ENCODE measurements at places on chromosomes 12 and 14.

DNA sequence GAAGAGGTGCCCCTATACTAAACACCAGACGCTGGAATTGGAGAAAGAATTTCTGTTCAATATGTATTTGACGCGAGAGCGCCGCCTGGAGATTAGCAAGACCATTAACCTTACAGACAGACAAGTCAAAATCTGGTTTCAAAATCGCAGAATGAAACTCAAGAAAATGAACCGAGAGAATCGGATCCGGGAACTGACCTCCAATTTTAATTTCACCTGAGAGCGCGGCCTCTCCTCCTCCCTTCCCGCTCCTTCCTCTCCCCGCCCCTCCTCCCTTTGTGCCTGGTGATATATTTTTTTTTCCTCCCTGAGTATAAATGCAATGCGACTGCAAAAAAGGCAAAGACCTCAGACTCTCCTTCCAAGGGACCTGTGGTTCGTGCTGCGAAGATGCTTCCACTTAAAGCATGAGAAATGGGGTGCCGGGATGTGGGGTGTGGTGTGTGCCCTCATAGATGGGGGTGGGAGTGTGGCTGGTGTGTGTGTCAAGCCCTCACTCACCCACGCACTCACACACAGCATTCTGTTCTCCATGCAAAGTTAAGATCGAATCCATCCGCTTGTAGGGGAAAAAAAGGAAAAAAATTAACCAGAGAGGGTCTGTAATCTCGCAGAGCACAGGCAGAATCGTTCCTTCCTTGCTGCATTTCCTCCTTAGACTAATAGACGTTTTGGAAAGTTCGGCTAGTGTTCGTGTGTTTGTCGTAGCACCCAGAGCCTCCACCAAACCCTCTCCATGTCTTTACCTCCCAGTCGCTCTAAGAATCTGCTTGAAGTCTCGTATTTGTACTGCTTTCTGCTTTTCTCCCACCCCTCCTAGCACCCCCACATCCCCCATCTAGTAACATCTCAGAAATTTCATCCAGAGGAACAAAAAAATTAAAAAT is 4.5 kb downstream of the HOXC10 start:
- DNase-seq: no peak

DNA sequence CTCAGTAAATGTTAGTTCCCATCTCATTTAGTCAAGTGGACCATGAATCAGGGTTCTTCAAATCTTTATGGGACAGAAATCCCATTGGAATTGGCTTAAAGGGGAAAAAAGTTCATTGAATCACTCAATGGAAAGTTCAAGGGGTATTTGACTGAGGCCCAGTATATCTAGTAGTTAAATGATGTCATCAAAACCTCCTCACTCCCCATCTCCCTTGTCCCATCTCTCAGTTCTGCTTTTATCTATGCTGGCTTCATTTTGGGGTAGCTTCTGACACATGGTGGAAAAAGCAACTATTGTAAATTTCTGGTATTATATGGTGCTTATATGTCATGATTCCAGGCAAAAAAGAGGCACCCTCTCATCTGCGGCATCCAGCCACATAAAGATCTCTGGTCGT is 51.9 kb downstream of the DAAM1 start:
- DNase-seq: no peak

- no peak for DNase-seq
Measured at GRCh38 chr12:98146043-98146442, 369.3 kb upstream of the TMPO start.

DNA sequence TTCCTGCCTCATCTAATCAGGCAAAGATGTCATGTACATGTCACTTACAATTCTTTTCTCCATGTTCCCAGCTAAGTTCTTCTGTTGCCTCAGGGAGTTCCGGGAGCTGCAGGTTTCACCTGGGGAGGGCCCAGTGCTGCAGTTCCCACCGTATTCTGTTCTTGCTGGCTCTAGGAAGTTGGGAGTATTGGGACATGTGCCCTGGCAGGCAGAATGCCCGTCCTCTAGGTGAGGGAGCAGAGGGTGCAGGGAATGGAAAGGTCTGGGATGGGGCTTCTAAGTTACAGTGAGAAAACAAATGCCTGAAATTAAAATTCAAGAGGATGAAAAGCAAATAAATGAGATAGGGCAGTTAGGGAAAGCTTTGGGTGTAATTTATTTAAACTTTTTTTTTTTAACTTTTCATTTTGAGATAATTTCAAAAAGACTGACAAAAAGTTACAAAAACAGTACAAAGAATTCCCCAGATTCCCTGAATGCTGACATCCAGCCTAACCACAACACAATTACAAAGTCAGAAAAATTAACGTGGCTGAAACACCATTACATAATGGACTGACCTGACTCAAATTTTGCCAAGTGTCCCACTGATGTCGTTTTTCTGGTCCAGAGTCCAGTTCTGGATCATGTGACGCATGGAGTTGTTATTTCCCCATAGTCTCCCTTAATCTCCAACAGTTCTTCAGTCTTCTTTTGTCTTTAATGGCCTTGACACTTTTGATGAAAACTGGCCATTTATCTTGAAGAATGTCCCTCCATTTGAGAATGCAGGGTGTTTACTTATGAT is 187.2 kb upstream of the MYL2 start:
- no peak for DNase-seq

DNA sequence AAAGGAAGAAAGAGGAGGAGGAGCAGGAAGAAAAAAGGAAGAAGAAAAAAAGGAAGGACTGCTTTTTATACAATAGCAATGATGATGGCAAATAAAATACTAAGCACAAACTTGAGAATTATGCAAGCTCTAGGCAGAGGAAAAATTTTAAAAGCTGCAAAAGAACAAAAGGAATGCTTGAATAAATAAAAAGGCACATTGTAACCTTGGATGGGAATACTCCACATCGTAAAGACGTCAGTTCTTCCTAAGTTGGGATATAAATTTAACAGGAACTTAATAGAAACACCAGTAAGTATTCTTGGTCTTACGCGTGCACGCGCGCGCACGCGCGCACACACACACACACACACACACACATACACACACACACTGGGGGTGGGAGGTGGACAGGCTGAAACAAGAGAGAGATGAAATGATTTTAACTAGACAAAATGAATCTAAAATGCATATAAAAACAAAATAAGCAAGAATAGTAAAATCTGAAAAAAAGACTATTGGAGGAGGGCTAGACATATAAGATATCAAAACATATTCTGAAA is 43.0 kb downstream of the SERPINA3 start:
- DNase-seq: no peak

GRCh38 chr12:131867471-131867870 is 27.0 kb upstream of the ULK1 start:
- no peak for DNase-seq

DNA sequence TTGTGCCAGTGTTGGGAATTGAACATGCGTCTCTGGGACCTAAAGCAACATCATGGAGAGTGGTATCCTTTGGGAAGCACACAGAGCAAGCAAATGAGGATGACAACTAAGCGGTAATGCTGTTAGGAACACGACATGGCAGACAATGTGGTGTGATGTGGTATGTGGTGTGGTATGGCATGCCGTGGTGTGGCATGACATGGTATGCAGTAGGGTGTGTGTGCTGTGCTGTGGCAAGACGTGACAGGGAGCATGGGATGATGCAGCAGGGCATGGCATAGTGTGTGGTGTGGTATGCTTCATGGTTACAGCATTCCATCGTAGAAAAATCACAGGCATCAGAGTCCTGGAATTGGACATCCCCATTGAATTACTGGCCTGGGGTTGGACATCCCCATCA is 108.7 kb downstream of the RTN1 start:
- DNase-seq: no peak

DNA sequence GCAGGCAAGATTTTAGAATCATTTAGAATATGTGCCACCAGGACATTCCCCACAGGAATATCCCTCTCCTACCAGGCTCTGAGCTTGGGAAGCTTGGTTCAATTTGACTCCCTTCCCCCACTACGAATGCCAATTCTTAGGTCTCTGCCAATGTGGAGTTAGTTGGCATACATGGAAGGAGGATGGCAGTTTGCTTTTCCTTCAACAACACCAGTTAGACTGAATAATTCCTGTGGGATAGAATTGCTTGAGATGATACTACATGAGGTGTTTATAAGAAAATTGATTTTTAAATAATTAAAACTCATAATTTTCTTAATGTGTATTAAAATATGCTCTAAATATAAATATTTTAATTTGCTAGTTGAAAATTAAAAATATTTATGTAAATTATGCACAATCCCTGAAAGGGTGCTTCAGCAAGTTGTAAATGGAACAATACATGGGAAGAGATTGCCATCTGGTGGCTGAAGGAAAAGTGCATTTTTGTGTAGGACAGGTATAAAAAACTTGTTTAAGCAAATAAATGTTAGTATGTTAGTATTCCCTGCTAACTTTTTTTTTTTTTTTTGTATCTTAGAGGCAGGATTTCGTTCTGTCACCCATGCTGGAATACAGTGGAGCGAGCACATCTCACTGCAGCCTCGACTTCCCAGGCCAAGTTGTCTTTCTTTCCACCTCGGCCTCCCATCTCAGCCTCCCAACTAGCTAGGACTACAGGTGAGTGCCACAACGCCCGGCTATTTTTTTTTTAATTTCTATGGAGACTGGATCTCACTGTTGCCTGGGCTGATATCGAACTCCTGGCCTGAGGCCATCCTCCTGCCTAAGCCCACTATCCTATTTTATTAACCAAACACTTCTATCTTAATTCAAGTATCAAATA is 25.8 kb upstream of the STRAP start:
- peak; percentile 65 for DNase-seq

GRCh38 chr14:69325086-69325485 is 65.1 kb downstream of the GALNT16 start:
- DNase-seq: no peak

DNA sequence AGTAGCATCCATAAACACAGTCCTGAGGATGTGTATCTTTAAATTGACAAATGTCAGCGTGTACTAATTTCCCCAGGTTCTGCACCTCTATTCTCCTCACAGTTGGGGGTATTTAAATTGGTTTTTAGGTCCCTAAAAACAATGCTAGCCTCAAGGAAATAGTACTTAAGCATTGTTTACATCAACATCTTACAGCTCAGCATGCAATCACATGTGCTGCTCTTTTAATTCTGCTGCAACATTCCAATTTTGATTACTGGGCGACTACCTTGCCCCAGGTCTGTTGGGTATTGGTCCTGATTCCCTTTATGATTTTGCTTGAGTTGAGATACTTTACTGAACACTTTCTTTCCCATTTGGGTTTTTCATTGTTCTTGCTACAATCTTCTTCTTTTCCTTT is 616.6 kb downstream of the CCER1 start:
- DNase-seq: no peak

DNA sequence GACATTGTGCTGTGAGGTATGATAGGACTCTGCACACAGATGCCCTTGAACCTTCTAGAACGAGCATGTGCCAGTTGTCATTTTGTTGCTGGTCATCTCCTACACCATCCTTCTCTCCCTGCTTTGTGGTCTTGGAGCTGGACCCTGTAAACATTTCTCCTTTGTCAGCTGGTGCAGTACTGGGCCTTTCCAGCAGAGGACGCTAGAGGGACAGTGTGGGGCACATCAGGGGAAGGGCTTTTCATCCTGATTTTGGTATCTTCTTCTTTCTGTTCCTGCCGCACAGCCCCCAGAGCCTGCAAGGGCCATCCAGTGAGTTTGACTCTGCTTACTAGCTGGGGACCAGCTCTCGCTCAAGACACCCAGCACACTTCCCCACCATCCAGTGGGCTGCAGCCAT is 484.6 kb downstream of the AACS start:
- no peak for DNase-seq

DNA sequence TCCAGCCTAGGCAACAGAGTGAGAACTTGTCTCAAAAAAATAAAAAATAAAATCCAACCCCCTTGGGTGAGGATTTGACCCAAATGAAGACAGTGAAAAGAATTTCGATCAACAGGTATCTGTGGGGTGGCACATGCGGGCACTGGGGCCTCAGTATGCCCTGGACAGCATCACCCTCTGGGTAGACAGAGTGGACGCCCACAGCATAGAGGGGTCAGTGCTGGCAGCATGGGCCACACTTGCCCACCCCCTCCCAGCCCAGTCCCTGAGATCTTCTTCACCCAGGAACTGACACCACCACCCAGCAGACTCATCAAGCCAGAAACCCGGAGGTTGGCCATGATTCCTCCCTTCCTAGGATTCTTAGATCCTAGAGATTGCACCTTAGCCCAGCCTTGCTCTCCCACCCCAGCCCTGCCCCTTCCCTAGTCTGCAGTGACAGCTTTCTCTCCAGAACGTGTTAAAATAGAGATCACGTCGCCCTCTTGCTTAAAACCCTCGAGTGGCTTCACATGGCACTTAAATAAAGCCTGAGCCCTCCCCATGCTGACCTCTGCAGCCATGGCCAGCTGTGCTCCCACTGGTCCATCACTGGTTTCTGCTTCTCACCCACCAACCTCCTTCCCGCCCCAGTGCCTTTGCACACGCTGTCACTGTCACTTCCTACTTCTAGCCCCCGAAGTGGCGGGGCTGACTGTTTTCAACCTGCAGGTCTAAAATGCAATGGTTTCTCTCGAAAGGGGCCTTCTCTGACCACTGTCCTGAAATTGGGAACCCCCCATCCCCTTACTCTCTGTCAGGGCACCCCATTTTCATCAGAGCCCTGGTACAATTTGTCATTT is 26.2 kb upstream of the DYNC1H1 start:
- DNase-seq: no peak

- no peak for DNase-seq
Measured at GRCh38 chr14:33788161-33788560, 162.7 kb downstream of the EGLN3 start.

DNA sequence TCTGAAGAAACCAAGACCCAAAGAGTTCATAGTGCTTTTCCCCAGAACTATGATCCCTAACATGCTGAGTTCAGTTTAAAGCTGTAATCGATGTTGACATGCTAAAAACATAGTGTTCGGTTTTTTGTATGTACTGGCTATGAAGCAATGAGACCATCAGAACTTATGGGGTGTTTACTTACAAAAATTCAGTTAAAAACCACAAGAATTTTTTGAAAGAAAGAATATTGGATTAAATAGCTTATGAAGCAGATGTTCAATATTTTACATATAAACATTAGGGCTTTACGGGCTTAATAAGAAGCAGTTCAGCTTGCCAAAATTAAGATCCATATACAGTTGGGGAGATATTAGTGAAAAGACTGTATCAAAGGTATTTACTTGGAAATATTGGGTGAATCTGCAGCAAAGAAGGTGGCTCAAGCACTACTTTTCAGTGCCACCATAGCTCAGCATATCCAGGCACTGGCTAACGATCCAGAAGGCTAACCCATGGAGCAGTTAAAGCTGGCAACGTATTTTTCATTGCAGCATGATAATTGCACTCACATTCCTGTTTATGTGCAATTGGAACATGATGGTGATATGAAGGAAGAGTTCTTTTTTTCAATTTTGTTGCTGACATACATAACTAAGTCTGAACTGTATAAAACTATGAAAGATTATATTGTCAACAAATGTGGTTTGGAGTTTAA is 125.9 kb downstream of the EFCAB11 start:
- DNase-seq: no peak
